ENCODE measurements at places on chromosomes 1 and 21.

- DNase-seq: no peak
These were observed 32.4 kb upstream of the MGST3 start for GRCh38 chr1:165598676-165599059.

DNA sequence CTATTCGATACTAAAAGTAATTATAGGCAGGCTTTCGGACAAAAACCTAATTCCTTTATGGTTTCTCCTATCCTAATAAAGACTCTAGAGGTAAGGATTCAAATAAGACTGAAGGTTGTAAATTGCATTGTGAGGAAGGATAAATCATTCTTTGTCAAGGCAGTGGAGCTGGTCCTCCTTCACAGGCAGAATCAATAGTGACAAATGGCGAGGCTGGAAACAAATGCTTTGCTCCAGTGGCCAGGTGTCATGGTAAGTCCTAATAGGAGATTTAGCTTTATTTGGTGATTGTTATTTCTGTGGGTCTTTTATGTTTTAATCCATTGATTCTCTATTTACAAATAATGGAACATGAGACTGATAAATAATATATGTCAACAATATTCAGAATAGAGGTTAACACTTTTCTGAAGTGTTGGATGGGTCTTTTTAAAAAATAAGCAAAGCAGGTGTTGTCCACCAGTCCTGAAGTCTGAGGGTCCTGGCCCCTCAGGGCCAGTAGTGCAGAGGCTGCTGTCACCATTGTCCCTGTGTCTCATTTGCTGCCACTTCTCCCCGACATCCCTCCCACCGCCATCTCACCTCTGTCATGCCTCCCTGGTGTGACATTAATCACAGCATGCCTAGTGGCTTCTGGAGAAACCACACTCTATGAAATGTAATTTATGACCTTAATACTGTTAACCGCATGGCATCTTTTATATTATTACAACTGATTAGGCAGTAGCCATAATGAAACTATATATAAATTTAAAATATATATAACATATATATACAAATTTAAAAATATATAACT is 120.9 kb upstream of the MAGI3 start:
- DNase-seq: no peak

DNA sequence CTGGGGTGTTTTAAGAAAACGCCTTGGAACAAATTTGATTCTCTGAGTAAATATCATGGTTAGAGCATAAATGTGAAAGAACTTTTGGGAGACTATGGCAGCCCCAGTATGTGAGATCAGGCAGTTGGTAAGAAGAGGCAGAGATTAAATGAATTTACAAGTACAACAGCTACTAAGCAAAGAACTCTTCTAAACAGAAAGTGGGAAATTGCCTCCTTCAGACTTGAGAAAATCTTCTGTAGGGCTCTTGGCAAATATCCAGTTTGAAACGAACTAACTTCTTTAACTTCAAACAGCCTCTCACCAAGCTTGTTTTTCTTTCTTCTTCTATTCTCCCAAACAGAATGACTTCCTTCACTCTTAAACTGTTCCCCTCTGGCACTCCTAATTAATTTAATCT is 337.7 kb downstream of the SIPA1L2 start:
- no peak for DNase-seq

- DNase-seq: peak; percentile 31
These were observed 26.4 kb downstream of the SORT1 start for GRCh38 chr1:109371341-109371739.

DNA sequence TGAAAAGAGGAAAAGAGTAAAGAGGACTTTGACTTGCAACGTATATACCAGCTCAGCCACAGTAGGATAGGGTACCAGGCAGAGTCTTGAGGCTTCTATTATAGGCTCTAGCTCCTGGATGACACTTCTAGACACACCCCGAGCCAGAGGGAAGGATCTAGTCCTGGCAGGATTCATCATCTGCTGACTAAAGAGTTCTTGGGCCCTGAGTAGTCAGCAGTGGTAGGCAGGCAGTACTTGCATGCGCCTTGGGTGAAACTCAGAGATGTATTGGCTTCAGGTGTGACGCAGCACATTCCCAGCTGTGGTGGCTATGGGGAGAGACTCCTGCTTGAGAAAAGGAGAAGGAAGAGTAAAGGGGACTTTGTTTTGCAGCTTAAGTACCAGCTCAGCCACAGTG is 162.3 kb upstream of the APP start:
- no peak for DNase-seq

DNA sequence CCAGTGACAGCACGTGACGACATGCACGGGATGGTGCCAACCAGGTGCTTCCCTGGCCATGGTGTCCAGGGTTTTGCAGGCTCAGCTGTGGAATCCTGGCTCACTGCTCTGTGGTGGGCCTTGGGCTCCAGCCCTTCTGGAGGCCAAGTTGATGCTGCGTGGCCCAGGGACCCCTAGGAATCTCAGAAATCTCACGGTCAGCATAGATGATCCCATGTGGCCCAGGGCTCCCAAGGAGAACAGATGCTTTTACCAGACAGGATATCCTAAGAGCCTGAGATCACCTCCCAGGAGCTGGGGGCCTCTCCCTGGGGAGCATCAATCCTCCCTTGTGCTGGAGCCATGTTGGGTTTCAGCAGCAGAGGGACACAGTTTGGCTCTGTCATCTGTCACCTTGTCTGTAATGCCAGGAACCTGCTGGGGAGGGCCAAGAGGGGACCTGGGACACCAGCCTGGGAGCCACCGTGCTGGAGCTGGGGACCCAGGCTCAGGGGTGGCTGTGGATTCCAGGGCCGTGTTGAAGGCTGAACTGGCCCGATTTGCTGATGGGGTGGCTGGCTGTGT is 63.9 kb downstream of the TRIM11 start:
- no peak for DNase-seq

DNA sequence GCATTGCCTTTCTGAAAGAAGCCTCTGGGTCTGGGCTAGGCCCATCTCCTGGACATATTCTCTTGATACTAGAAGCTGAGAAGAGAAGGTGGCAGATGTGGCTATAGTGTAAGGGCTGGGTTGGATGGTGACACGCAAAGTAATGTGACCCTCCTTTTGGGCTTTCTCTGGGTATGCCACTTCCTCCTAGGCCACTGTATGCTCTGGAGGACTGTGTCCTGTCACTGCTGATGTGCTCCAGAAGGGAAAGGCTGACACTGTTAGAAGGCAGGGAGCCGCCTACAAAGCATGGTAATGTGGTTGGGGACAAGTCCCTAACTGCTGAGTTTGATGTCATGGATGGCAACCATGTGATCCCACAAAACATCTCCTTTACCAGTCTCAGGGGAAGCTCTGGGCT is 112.1 kb downstream of the BCAR3 start:
- no peak for DNase-seq

DNA sequence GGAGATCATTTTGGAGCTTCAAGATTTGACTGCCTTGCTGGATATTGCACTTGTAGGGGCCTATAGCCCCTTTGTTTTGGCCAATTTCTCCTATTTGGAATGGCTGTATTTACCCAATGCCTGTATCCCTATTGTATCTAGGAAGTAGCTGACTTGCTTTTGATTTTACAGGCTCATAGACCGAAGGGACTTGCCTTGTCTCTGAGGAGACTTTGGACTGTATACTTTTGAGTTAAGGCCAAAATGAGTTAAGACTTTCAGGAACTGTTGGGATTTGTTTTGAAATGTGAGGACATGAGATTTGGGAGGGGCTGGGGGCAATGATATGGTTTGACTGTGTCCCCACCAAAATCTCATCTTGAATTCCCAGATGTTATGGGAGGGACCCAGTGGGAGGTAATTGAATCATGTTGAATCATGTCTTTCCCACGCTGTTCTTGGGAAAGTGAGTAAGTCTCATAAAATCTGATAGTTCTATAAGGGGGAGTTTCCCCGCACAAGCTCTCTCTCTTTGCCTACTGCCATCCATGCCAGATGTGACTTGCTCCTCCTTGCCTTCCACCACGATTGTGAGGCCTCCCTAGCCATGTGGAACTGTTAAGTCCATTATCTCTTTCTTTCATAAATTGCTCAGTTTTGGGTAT is 276.1 kb downstream of the LMX1A start:
- DNase-seq: no peak

Measured in adrenal gland (tissue), 19 donors.